ENCODE measurements at places on chromosomes 3 and 15.

DNA sequence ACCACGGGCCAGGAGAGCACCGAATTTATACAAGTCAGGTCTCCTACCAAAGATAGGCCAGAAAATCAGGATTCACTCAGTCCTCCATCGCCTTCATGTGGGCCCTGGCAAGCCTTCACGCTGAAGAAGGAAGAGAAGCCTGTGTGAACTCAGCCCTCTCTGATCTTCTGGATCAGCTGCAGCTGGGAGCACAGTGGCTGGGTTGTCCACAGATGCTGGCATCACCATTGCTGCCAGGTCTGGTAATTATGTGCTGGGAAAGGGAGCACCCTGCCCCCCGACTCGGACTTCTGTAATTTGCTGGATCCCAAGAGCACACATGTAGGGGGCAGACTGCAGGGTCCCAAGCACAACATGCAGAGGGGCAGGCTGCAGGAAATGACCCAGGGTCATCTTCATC lies 12.4 kb upstream of the PDE8A start:
- no peak overlapping the region for H3K27ac ChIP-seq
- no peak overlapping the region for H3K4me3 ChIP-seq
- no peaks in the 10 kb centered on the region for H3K4me1 ChIP-seq
- peaks cover 22% of the 10 kb centered on the region for H3K27me3 ChIP-seq

DNA sequence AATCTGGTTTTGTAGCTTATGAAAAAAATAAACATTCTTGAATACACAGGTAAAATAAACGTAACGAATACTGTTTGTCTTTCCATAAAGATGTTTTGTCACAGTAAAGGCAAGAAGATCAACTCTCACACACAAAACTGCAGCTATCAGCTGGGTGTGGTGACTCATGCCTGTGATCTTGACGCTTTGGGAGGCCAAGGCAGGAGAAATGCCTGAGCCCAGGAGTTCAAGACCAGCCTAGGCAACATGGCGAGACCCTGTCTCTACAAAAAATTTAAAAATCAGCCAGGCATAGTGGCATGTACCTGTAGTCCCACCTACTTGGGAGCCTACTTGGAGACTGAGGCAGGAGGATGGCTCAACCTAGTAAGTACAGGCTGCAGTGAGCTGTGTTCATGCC lies 39.6 kb downstream of the CBLB start:
- peaks cover 63% of the 10 kb centered on the region for H3K4me1 ChIP-seq
- DNase-seq, result peak; percentile 36
- H3K27me3 ChIP-seq, result no peaks in the 10 kb centered on the region
- H3K36me3 ChIP-seq, result peaks cover 50% of the 10 kb centered on the region
- H3K4me3 ChIP-seq, result peak overlapping the region; percentile 66

DNA sequence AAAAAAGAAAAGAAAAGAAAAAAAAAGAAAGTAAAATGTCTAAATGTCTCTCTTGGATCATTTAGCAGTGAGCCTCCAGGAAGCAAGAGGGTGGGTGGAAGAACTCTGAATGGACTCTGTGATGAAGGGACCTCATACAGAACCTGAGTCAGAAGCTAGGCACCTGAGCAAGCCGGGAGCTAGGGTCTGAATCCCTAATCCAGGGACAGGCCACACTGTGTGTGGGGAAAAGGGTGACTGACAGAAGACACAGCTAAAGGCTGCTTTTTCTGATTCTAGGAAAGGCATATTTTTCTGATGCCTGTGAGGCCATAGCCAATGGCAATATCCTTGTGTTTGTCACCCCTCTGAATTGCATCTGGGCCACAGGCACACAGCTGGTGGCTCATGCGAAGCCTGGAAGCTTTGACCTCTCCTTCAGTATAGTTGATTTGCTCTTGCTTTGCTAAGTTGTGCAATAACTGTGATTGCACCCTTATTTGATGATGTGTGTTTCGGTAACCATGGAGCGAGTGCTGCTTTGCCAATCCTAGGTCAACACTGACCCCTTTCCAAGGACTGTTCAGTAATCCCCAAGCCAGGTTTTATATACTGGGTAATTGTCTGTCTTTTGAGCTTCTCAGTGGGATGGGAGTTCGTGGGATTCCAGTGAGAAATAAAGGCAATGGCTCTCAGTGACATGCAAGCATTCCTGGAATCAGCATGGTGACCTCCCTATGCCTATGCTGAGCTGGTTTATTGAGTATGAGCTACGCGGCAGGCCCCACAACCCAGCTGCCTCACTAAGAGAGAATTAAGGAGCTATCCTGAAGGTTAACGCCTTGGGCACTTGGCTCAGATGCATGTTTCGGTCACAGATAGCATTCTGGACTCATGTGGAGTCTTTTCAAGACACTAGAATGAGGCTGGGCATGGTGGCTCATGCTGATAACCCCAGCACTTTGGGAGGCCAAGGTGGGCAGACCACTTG lies 49.0 kb upstream of the OSBPL11 start:
- no peak for DNase-seq
- H3K27ac ChIP-seq, result no peak overlapping the region
- no peaks in the 10 kb centered on the region for H3K27me3 ChIP-seq
- no peaks in the 10 kb centered on the region for H3K36me3 ChIP-seq

DNA sequence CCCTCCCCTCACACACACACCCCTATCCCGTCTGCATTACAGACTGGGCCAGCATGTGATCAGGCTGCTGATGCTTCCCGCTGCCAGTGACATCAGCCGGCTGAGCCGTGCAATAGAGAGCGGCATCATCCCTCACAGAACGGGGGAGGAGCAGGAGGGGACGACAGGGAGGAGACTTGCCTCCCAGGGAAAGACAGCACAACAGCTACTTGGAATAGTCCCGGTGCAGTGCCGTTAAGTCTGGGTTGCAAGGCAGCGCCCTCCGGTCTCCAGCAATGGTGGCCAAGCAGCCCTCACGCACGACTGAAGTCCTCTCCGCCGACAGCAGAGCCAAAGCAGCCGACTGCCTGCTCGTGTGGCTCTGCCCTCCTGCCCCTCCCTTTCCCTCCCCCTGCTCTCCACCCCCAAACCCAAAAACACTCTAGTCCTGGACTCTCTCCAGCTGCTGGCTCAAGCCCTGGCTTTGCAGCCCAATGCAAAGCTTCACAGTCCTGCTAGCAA lies 31.5 kb upstream of the RPS17 start:
- no peak overlapping the region for H3K4me3 ChIP-seq
- H3K27ac ChIP-seq, result no peak overlapping the region
- peaks cover 37% of the 10 kb centered on the region for H3K27me3 ChIP-seq
- no peak for DNase-seq
- no peaks in the 10 kb centered on the region for H3K4me1 ChIP-seq
- H3K36me3 ChIP-seq, result no peaks in the 10 kb centered on the region

DNA sequence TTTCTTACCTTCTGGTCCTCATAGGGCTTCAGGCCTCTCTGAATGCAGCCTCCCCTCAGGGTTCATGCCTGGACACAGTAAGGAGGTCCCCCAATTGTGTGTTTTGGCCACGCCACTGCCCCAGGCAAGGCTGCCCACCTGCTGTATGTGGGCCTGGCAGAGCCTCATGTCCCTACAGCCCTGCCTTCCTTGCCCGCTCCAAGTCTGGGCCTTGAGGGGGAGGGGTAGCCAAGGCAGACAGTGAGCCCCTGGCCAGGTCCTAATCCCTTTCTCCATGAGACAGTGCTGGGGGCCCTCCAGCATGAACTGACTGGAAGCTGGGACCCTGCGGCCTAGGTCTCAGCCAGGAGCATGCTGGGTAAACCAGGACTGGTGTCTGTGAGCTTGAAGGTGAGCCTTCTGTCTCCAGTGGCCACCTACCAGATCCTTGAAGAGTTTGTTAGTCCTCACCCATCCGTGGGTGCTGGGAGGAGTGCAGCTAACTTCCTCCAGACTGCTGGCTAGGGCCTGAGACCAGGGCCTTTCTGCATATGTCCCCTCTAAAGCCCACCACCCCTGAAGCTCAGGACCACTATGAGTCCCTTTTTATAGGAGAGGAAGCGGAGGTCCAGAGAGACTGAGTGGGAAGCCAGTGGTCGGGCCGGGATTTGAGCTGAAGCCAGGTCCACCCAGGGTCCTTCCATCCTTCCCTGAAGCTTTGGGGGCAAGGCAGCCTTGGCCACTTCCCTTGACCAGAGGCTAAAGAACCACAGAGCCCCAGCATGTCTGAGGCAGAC lies 8.7 kb downstream of the ZBTB47 start:
- H3K27ac ChIP-seq, result no peak overlapping the region
- no peaks in the 10 kb centered on the region for H3K4me1 ChIP-seq
- H3K36me3 ChIP-seq, result no peaks in the 10 kb centered on the region

GRCh38 chr15:70416829-70417228 lies 319.1 kb upstream of the TLE3 start:
- H3K4me1 ChIP-seq, result no peaks in the 10 kb centered on the region
- DNase-seq, result no peak
- no peaks in the 10 kb centered on the region for H3K36me3 ChIP-seq
- H3K27ac ChIP-seq, result no peak overlapping the region
- peaks cover 20% of the 10 kb centered on the region for H3K27me3 ChIP-seq

DNA sequence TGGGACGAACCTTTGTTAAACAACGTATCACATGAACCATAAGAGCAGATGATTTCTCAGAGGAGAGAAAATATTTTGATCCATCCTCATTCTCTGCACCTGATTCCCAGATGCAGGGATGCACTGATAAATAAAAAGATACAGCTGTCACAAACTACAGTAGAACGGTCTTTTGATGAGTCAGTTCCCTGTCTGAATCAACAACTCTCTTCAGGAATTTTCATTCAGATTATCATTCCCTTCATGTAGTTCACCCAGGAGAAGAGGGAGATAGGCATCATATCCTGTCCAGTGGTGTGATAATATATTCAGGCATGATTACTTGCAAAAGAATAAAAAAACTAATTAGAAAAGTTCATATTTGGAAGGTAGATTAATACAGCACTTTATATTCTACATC lies 521.5 kb downstream of the PYDC2 start:
- no peaks in the 10 kb centered on the region for H3K4me1 ChIP-seq
- H3K27ac ChIP-seq, result no peak overlapping the region
- no peak for DNase-seq
- no peaks in the 10 kb centered on the region for H3K36me3 ChIP-seq
- H3K4me3 ChIP-seq, result no peak overlapping the region

All from T-helper 2 cell treated with Interferon-gamma antibody and Interleukin-4, amounts not matched to agents 5 μg/mL and 100 μg/mL, for 36 hours (primary cell).